ENCODE measurements at places on chromosomes 11 and 22.
A peak's percentile ranks its signal among the peaks of the same experiment; 100 is the strongest.

DNA sequence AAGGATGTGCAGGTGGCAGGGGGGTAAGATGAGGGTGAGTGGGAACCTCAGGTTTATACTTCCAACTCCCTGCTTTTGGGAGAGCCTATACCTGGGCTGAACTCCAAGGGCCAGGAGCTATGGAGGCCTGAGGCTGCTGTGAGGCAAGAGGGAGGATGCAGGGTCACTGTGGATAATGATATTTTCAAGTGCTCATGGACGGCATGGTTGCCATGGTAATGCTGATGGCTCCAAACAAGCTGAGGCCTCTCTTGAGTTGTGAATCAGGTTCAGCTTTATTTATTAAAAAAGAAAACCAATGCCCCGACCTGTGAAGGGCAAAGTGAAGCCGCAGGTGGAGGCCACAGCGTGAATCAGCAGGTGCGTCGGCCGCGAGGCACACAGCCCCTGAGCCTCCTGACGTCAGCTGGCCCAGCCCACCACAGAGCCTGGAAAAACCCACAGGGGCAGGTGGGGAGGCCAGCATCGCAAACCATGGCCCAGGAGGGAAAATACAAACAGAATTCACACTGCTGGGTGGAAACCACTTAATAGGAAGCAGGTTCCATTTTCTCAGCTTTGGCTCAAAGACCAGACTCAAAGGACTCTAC is 17.4 kb upstream of the CREB3L1 start:
- H3K36me3 ChIP-seq: no peaks in the 10 kb centered on the region
- H3K4me3 ChIP-seq: no peak overlapping the region
- H3K4me1 ChIP-seq: peaks cover 7% of the 10 kb centered on the region
- no peak for DNase-seq

- no peak overlapping the region for H3K27ac ChIP-seq
- no peak overlapping the region for H3K4me3 ChIP-seq
- H3K27me3 ChIP-seq: no peaks in the 10 kb centered on the region
- no peak for DNase-seq
Observed at GRCh38 chr11:26442131-26442530, 110.2 kb downstream of the ANO3 start.

GRCh38 chr11:35007277-35007676 is 90.9 kb downstream of the PDHX start:
- H3K4me3 ChIP-seq: no peak overlapping the region
- no peak for DNase-seq
- H3K27ac ChIP-seq: no peak overlapping the region
- H3K36me3 ChIP-seq: no peaks in the 10 kb centered on the region

DNA sequence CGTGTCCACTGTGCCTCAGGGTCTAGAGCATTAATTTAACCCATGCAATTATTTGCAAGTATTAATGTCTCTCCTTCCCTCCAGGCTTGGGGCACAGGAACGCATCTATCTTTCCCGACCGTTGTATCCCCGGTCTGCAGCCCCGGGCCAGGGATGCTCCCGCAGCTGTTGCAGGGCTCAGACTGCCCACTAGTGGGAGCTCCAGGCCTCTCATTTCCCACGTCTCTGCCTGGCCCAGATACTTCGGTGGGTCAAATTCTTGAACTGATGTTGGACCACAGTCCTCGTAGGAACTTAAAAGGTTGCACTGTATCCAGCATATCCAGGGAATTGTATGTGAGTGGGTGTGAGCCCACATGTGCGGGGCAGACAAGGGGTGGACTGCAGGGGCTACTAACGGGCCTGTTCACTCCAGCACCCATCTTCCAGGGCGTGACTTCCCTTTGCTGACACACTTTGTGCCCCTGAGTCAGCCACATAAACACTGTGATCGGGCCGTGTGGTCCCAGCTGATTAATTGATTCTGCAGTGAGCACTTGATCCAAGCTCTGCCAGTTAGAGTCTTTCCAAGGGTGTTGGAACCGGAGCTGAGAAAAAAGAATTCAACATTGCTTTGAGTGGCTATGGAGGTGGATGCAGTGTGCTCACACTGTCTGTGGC is 451.3 kb downstream of the TBC1D22A start:
- no peaks in the 10 kb centered on the region for H3K36me3 ChIP-seq
- H3K4me1 ChIP-seq: no peaks in the 10 kb centered on the region
- no peaks in the 10 kb centered on the region for H3K27me3 ChIP-seq
- DNase-seq: peak; percentile 48

DNA sequence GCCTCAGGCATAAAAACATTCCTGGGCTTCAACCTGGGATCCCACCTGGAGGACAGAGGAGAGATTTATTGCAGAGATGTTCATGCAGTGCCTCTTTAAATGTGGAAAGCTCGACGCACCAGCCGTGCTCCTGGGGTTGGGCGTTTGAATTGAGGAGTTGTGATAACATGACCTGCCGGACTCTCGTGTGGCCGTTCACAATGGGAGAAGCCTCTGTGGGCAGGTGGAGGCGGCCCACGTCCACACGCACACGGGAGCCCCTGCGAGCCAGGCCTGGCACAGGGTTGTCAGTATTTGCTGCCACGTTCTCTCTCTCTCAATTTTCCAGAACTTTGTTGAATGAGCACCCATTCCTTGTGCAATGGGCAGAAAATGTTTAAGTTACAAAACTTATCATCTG is 58.3 kb upstream of the PPARA start:
- no peaks in the 10 kb centered on the region for H3K36me3 ChIP-seq
- no peaks in the 10 kb centered on the region for H3K27me3 ChIP-seq
- H3K4me1 ChIP-seq: peaks cover 6% of the 10 kb centered on the region
- H3K4me3 ChIP-seq: no peak overlapping the region
- DNase-seq: no peak

DNA sequence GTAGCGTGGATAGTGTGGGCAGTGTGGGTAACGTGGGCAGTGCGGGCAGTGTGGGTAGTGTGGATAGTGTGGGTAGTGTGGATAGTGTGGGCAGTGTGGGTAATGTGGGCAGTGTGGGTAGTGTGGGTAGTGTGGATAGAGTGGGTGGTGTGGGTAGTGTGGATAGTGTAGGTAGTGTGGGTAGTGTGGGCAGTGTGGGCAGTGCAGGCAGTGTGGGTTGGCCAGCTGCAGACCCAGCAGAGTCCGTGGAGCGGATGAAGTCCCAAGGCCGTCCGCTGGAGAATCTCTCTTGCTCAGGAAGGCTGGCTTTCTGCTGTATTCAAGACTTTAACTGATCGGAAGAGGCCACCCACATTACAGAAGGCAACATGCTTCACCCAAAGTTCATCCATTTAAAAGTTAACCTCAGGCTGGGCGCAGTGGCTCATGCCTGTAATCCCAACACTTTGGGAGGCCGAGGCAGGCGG is 26.1 kb upstream of the KRTAP5-6 start:
- no peaks in the 10 kb centered on the region for H3K27me3 ChIP-seq
- no peak overlapping the region for H3K4me3 ChIP-seq
- peaks cover 35% of the 10 kb centered on the region for H3K4me1 ChIP-seq
- DNase-seq: no peak
- H3K27ac ChIP-seq: no peak overlapping the region

DNA sequence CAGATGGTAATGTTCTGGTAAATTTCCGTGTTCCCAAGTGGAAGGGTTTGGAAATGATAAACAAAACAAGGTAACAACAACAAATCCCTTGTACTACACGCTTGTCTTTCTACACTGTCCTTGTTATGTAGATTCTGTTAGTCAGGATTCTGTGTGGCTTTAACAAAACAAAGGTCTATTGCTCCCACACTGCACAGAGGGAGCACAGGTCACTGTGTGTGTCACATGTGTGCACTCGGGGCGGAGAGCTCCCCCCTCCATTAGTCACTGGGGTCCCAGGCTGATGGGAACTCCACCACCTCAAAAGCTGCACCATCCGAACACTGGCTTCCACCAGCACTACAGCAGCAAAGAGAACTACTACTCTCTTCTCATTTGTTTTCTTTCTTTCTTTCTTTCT is 227.9 kb downstream of the NTM start:
- H3K36me3 ChIP-seq: no peaks in the 10 kb centered on the region
- H3K4me3 ChIP-seq: no peak overlapping the region
- H3K27ac ChIP-seq: no peak overlapping the region
- no peaks in the 10 kb centered on the region for H3K27me3 ChIP-seq
- DNase-seq: no peak

DNA sequence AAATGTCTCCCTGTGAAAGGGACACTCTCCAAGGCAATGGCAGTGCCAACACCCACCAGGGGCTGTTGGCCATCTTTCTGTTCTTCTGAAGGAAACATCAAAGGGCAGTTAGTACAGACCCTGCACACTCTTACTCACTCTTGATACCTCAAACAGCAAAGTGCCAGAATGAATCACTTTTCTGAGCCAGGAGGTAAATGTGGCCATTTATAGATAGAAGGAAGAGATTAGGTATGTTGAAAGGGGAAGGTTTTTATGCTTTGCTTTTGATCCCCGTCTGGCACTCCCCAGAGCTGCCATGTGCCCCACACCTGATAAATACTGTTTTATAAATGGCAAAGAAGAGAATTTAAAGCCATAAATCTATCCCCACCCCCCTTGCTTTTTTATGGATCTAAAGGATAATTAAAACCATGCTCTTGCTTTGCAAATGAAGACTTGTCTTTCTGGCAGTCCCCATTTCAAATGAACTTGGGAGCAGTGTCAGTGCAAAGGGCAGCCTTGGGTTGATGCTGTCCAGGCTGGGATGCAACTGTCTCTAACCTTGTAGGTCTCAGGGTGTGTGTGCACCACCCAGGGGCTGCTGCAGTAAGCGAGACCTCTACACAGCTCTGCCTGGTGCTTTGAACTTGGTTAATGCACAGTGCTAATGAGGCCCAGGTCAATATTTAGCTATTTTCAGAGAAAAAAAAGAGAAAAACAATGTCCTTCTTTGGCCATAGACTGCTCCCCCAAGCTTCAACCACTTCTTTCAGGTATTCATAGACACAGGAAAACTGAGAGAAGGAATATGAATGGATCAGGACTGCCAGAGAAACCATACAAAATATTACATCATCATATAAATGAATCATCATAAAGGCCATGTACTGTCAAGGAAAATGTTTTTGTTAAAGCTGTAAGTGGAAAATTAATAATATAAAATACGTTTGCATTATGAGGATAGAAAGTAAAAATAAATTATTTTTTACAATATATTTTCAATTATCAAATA is 207.5 kb downstream of the ETS1 start:
- no peaks in the 10 kb centered on the region for H3K36me3 ChIP-seq
- no peaks in the 10 kb centered on the region for H3K4me1 ChIP-seq
- no peak for DNase-seq

Data from Caco-2 (cell line).